ENCODE measurements at places on chromosomes 6 and 20.

DNA sequence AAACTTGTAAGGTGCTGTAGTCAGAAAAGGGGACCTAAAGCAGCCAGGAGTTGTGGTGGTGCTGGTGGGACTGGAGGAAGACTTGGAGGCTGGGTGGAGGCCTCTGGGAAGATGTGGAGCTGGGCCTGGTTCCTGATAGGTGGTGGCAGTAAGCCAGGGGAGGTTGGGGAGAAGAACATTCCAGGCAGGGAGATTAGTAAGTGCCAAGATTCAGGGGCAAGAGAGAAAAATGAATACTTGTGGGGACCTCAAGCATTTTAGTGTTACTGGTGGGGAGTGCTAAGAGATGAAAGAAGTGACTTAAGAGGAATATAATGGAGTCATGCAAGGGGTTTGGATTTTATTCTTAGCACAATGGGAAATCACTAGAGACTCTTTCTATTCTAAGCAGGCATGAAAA is 79.0 kb upstream of the B3GAT2 start:
- no peak overlapping the region for H3K4me3 ChIP-seq
- no peaks in the 10 kb centered on the region for H3K4me1 ChIP-seq
- no peak for DNase-seq

- H3K4me3 ChIP-seq: no peak overlapping the region
- peak; percentile 27 for DNase-seq
- no peaks in the 10 kb centered on the region for H3K27me3 ChIP-seq
Measured at GRCh38 chr6:121849477-121849876, 414.0 kb downstream of the GJA1 start.

- H3K36me3 ChIP-seq: no peaks in the 10 kb centered on the region
- no peak overlapping the region for H3K4me3 ChIP-seq
- H3K4me1 ChIP-seq: no peaks in the 10 kb centered on the region
- H3K27me3 ChIP-seq: no peaks in the 10 kb centered on the region
Measured at GRCh38 chr6:19502301-19502700, 334.9 kb upstream of the ID4 start.

DNA sequence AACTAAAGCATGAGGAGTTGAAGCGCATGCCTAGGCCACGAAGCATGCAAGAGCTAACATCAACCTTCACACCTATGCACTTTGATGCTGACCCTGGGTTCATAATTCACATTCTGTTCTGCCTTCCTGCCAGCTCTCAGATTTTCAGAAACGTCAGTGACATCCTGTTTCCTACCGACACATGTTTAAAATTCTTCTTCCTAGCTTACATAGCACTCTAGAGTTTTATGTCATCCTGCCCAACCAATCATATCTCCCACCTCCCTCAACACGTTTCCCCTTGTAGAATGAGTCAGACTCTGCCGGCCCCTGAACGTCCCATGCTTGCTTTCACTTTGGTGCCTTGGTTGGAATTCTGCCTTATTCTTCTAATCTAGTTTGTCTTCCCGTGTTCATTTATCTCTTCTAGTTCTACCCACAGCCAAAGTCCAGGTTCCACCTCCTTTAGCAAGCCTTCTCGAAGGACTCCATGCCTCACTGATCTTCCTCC is 97.2 kb upstream of the MAP7 start:
- H3K4me3 ChIP-seq: no peak overlapping the region
- no peaks in the 10 kb centered on the region for H3K4me1 ChIP-seq
- no peaks in the 10 kb centered on the region for H3K36me3 ChIP-seq
- H3K27me3 ChIP-seq: no peaks in the 10 kb centered on the region
- no peak for DNase-seq

GRCh38 chr6:155717374-155717773 is 261.7 kb upstream of the NOX3 start:
- H3K4me1 ChIP-seq: no peaks in the 10 kb centered on the region
- H3K4me3 ChIP-seq: no peak overlapping the region
- no peaks in the 10 kb centered on the region for H3K36me3 ChIP-seq
- no peak overlapping the region for H3K27ac ChIP-seq

DNA sequence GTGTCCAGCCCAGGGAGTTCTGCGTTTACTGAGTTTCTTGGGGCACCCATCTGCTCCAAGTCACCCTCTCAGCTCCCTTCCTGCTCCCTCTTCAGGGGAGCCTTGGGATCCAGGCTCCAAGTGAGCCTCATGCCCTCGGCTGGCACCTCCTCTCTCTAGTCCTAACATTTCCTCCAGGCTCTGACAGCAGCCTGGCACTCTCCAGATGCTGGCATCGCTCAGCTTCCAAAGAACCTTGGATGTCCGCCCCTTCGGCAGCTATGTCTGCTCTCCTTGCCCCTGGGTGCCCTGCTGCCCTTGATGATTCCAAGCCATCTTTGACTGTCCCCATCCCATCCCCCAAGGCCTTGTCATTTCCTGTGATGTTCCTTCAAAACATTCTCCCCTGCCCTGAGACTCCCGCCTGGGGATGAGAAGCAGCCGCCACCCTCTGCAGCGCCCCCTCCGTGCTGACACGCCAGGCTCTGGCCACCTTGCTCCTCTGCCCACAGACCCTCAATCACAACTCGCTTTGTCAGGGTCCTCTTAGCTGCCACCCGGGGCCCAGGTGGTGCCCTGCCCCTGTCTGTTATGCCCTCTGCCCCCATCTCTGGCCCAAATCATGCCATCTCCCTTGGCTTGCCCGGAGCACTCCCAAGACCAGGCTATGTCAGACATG is 6.6 kb upstream of the GFRA4 start:
- no peaks in the 10 kb centered on the region for H3K4me1 ChIP-seq
- H3K27ac ChIP-seq: no peak overlapping the region
- no peak overlapping the region for H3K4me3 ChIP-seq
- H3K27me3 ChIP-seq: no peaks in the 10 kb centered on the region
- no peaks in the 10 kb centered on the region for H3K36me3 ChIP-seq

DNA sequence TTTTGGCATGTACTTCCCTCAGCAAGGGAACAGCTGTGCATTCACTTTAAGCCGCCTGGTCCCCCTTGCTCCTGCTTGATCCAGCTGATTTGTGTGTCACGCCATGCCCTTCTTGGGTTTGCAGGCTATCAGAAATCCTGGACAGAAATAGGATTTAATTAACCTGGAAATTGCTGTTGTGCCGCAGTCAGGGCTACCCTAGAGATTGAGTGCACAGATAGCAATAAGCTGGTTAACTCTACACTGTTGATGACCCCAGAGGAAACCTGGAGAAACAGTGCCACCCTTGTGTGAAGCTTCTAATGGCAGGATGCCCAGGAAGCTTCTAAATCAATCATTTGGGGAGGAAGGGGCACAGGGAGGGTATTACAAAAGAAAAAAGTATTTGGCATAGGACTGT is 199.0 kb downstream of the JARID2 start:
- H3K4me1 ChIP-seq: no peaks in the 10 kb centered on the region
- no peaks in the 10 kb centered on the region for H3K36me3 ChIP-seq
- DNase-seq: no peak
- H3K27ac ChIP-seq: no peak overlapping the region
- no peaks in the 10 kb centered on the region for H3K27me3 ChIP-seq

- DNase-seq: no peak
- H3K4me3 ChIP-seq: no peak overlapping the region
- no peaks in the 10 kb centered on the region for H3K4me1 ChIP-seq
- no peak overlapping the region for H3K27ac ChIP-seq
- H3K36me3 ChIP-seq: no peaks in the 10 kb centered on the region
Measured at GRCh38 chr6:15535495-15536197, 127.2 kb downstream of the DTNBP1 start.

GRCh38 chr20:19986419-19986818 is 30.7 kb upstream of the NAA20 start:
- H3K27me3 ChIP-seq: no peaks in the 10 kb centered on the region
- no peak overlapping the region for H3K4me3 ChIP-seq
- peak overlapping the region; percentile 65 for H3K27ac ChIP-seq
- H3K4me1 ChIP-seq: no peaks in the 10 kb centered on the region
- H3K36me3 ChIP-seq: no peaks in the 10 kb centered on the region

DNA sequence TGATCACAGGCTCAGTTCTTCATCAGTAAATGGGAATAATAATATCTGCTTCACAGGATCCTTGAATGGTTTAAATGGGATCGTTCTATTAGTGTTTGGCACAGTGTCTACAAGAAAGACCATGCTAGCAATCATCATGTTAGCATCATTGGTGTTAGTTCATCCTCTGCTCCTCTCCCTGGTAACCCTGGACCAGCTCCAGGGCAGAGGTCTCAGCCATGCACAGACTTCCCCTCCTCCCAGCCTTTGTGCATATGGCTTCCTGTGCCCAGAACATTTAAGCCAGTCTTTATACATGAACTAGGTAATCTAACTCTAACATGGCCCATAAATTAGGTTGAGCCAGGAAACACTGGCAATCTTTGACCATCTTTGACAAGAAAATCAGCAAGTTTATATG is 180.2 kb downstream of the EPM2A start:
- no peaks in the 10 kb centered on the region for H3K4me1 ChIP-seq
- no peak for DNase-seq
- H3K27me3 ChIP-seq: no peaks in the 10 kb centered on the region
- H3K27ac ChIP-seq: no peak overlapping the region
- H3K36me3 ChIP-seq: no peaks in the 10 kb centered on the region

- peak overlapping the region; percentile 46 for H3K4me3 ChIP-seq
- no peaks in the 10 kb centered on the region for H3K4me1 ChIP-seq
- H3K27ac ChIP-seq: no peak overlapping the region
- H3K27me3 ChIP-seq: peaks cover 45% of the 10 kb centered on the region
Measured at GRCh38 chr6:39312912-39313525, 1.2 kb downstream of the KCNK17 start.

DNA sequence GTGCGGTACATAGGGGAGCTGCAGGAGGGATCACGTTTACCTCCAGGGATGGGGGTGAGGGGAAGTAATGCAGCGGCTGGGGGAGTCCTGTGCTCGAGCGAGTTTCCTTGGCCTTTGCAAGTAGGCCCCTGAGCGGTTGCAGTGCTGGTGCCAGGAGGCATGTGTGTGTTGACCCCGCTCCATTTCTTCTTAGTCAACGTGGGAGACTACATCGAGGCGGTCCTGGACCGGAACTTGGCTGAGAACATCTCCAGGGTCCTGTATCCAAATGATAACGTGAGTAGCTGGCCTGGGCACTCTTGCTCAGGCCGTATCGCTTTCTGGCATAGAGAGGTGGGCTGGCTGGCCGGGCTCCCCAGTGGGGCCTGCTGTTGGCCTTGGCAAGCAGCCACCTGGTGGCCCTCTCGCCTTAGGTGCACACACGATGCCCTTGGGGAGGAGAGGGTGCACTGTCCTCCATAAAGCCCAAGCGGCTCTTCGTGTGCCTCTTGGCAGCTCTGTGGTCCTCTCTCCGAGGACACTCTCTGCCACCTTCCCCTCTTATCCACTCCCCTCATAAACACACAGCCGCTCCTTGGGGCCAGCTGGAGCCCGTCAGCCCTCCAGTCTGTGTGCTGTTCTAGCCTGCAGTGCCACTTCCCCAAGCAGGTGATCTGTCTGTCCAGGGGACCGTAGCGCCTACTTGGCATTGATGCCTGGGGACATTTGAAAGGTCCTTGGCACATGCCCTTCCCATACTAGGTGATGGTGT is 29.3 kb downstream of the PYGB start:
- DNase-seq: peak; percentile 15
- H3K4me1 ChIP-seq: peaks cover 9% of the 10 kb centered on the region
- no peak overlapping the region for H3K27ac ChIP-seq
- no peak overlapping the region for H3K4me3 ChIP-seq
- H3K36me3 ChIP-seq: peaks cover 4% of the 10 kb centered on the region

DNA sequence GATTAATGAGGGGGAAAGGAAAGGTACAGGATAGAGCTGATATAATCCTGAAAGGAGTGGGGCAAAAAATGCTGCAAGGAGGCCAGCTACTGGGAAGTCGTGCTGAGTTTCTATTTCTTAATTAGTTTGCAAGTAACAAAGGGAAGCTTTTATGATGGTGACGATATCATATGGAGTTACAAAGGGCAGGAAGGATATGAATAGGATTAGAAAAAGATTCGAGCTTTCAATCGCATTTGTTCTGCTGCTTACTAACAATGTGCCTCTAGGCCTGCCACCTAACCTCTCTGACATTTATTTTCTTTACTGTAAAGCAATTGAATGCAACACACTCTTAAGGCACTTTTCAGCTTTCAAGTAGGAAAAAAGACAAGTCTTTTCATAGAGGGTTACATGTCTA is 219.2 kb downstream of the CLVS2 start:
- no peaks in the 10 kb centered on the region for H3K27me3 ChIP-seq
- no peaks in the 10 kb centered on the region for H3K4me1 ChIP-seq
- no peaks in the 10 kb centered on the region for H3K36me3 ChIP-seq
- no peak overlapping the region for H3K27ac ChIP-seq

- H3K27me3 ChIP-seq: no peaks in the 10 kb centered on the region
- no peak for DNase-seq
Measured at GRCh38 chr20:25317351-25318075, 69.6 kb downstream of the PYGB start.

GRCh38 chr6:106255306-106255705 is 70.3 kb downstream of the ATG5 start:
- no peaks in the 10 kb centered on the region for H3K36me3 ChIP-seq
- H3K27ac ChIP-seq: no peak overlapping the region
- no peaks in the 10 kb centered on the region for H3K4me1 ChIP-seq
- H3K27me3 ChIP-seq: no peaks in the 10 kb centered on the region
- H3K4me3 ChIP-seq: no peak overlapping the region
- no peak for DNase-seq

DNA sequence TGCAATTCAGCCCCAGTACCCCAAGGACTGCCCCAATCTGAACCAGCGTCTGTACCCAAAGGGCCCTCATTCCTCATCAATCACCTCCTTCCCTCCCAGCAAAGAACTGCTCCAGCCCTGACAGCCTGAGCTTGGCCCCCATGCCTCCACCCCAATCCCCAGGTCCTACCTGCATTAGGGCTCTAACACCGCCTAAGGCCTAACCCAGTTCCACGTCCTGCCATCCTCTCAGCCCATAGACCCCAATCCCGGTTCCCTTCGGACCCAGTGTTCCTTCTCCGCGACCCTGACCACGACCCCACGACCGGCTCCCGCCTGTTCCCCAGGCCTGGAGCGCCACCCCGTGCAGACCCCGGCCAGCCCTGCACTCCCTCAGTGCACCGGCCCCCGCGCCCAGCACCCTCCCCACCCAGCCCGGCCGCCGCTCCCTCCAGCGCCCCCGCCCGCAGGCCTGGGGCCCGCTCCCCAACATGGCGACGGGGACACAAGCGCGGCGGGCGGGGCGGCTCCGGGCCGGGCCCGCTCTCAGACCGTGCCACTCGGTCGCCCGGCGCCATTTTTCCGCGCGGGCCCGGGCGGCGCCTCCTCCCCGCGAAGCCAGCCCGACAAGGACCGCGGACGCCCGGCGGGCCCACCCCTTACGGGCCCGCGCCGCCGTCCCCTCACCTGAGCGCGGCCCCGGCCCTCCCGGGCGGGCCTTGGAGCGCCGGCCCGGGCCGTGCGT is 483 bp downstream of the NCOA6 start:
- no peaks in the 10 kb centered on the region for H3K27me3 ChIP-seq
- peak overlapping the region; percentile 90 for H3K4me3 ChIP-seq
- H3K36me3 ChIP-seq: no peaks in the 10 kb centered on the region

DNA sequence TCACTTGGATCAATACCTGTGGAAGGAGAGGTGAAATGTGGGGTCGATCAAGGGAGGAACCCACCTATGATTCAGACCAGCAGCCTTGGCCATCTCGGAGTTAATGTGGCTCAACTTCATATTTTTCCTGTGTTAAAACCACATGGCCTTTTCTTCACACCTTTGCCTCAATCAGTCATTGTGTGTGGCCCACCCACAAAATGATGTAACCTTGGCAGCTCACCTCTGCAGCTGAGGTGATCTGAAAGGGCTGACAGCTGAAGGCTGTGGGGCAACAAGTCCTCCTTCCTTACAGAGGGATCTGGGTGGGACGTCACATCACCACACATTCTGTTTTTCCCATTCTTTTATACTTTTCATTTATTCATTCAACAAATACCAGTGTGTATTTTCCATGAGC is 357.1 kb upstream of the HSF2 start:
- no peaks in the 10 kb centered on the region for H3K4me1 ChIP-seq
- no peak overlapping the region for H3K27ac ChIP-seq
- H3K36me3 ChIP-seq: no peaks in the 10 kb centered on the region
- H3K27me3 ChIP-seq: no peaks in the 10 kb centered on the region
- DNase-seq: no peak
- no peak overlapping the region for H3K4me3 ChIP-seq

Data from breast epithelium (tissue), 4 donors.